Cortex of kidney (tissue), 1 donor: ENCODE measurements at places on chromosomes 6 and 20.

DNA sequence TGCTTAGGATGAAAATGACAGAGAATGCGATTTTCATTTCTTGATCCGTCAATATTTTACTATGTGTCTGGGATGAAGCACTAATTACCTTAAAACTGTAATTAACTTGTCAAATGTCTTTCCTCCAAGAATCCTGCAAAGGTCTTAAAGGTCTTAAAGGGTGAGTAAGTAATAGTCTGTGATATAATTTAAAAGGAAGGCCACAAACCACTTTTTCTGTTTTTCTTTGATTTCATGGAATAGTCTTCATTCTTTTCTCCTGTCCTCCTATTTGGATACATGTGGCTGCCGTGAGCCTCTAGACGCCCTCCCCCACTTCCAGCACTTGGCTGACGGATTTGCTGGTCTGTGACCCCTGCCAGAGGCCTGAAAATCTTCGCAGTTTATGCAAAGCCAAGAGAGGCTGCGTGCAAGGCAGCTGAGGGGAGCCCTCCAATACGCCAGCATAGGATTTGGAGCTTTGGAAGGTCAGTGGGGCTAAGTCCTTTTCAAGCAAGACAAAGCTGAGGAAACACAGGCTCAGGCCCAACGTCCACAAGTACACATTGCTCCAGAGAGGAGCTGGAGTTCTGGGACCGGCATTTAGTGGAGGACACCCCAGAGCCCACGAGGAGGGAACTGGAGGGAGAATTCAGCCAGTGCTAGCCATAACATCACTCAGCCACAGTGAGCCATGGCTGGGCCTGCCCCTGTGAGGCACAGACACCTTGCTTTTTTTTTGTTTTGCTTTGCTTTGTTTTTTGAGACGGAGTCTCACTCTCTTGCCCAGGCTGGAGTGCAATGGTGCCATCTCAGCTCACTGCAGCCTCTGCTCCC lies 382.6 kb downstream of the SMOC2 start:
- no peak for DNase-seq

- DNase-seq, result no peak
These were observed 8.9 kb upstream of the BMP7 start for GRCh38 chr20:57275334-57275733.

DNA sequence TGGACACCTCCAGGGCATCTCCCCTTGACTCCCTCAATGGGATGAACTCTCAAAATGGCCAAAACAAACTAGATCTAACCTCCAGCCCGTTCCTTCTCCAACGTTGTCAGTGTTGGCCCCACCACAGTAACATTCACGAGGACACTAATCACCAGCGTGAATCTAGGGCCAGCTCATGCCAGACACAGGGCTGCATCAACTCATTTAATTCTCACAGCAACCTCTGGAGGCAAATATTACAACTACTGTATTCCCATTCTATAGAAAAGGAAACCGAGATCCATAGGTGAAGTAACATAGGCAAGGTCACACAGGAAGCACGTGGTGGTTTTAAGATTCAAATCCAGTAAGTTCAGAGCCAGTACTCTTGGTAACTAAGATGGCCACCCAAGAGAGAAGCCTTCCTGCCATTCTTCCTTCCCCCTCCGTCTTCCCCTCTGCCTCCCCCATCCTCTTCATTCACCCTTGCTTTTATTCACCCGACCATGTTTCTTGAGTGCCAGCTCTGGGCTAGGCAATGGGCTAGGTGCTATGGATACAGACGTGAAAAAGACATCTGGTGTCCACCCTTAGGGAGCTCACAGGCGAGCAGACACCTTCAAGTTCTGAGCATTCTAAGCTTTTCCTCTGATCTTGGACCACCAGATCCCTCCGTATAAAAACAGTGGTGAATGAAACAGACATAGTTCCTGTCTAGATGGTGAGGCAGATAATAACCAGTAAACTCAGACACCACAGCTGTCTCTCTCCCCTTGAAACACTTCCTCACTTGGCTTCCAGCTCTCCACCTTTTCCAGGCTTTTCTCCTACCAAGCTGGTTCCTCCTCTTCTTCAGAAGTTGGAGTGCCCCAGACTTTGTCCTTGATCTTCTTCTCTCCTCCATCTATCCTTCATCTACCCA lies 9.6 kb downstream of the CCM2L start:
- no peak for DNase-seq

- DNase-seq, result no peak
These were observed 161.3 kb upstream of the PHACTR1 start for GRCh38 chr6:12555267-12555666.

DNA sequence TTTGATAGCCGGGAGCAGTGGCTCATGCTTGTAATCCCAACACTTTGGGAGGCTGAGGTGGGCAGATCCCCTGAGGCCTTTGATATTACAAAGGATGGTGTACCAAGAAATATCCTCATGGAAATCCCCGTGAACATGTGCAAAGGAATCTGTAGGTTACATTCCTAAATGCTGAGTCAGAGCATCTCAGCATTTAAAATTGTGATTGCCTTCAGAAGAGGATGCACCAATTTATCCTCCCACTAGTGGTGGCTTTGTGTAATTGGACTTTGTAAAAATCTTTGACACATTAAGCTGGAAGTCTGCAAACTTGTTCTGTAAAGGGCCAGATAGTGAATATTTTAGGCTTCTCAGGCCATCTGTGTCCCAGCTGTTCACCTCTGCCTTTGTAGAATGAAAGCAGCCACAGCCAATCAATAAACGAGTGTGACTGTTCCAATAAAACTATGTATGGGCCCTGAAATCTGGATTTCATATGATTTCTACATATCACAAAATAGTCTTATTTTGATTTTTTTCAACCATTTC lies 11.8 kb downstream of the TMEM14B start:
- DNase-seq, result no peak

DNA sequence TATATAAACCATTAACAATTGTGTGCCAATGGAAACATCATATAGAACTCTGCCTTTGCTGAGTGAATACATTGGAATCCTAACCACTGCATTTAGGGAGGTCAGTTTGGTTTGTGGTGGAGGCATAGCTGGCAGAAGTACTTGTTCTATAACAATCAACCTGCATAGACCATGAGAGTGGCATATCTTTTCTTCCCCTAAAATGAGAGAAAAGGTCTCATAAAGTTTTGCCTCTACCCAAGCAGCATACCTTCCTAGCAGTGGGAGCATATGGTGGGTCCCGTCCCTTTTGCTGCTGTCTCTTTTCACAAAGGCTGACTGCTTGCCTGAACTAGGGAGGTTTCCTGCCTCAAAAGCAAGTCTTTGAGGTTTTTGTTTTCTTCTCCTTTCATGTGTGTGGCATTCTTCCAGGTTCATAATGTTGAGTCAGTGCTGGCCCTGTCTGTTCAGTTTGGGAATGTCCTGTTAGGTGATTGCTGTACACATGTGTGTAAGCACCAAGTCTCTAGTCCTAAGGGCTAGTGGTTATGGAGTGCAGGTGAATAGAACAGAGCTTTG lies 61.2 kb upstream of the SUPT3H start:
- no peak for DNase-seq

DNA sequence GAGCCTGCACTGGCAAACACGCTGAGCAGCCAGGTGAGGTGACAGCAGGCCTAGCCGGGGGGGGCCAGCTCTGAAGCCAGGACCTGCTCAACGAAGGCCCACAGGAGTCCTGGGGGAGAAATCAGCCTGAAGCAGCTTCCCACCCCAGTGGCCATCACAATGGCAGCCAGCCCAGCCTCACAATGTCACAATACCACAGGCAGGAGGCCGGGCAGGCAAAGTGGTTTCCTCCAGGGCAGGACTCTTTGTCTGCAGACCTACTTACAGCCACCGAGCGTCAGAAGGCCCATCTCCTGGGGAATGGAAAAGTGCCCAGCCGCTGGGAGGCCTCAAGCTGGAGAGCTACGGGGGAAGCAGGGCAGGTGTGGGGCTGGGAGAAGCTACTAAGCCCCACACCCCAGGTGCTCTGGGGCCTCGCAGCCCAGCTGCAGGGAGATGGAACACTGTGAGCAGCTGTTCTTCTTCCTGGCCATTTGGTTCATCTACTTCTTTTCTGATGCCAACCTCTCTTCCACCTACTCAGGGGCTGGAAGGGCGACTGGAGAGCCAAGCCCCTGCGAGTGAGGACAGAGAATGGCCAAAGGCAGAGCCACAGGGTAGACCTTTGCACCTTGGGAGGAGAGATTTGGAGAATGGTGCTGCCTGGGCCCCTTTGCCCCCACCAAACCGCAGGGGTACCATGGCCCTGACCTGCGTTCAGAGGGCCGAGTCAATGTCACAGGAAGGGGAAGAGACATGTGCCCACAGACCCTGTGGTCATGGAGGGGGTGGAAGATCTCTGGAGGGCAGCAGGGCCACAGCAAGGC lies 22.3 kb upstream of the AVP start:
- no peak for DNase-seq

GRCh38 chr20:33645396-33645795 lies 16.7 kb upstream of the C20orf144 start:
- no peak for DNase-seq

GRCh38 chr6:41546866-41547798 lies 951 bp downstream of the FOXP4 start:
- DNase-seq, result no peak

GRCh38 chr20:4122926-4123325 lies 107.6 kb upstream of the RNF24 start:
- no peak for DNase-seq
